Cortex of kidney (tissue), 1 donor: ENCODE measurements at places on chromosomes 4 and X.

DNA sequence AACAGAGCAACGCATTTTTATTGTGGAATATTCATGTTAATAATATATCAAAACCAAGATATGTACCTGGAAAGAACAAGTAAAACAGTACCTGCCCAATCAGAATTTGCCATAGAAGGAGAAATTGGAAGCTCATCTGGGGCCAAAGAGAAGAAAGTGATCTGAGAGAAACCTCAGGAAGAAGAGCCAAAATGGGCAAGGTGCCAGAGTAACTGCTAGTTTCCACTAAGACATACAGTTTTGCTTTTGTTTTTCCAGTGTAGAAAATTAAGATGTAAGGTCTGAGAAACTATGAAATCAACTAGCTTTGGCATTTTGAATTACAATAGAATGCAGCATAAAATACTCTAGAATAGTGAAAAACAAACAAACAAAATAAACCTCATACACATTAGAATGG, 2201.2 kb downstream of the ARAP2 start:
- no peak for DNase-seq

DNA sequence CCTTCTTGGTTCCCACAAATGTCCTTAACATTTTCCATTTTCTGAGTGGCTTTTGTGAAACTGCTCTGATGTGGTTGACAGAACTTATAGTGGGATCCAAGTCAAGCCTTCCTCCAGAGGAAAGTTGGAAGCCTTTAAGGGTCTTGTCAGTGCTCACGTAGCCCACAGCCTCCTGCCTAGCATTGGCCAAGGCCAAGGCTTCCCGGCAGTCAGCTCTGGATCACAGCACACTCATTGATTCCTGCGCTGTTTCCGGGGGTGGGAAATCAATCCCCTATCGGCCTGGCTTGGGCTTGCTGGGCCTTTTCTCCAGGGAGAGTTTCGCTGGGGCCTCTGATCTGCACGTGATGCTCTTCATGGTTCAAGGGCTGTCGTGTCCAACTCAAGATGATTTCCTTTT, 76.1 kb downstream of the SLC9A6 start:
- DNase-seq: no peak

DNA sequence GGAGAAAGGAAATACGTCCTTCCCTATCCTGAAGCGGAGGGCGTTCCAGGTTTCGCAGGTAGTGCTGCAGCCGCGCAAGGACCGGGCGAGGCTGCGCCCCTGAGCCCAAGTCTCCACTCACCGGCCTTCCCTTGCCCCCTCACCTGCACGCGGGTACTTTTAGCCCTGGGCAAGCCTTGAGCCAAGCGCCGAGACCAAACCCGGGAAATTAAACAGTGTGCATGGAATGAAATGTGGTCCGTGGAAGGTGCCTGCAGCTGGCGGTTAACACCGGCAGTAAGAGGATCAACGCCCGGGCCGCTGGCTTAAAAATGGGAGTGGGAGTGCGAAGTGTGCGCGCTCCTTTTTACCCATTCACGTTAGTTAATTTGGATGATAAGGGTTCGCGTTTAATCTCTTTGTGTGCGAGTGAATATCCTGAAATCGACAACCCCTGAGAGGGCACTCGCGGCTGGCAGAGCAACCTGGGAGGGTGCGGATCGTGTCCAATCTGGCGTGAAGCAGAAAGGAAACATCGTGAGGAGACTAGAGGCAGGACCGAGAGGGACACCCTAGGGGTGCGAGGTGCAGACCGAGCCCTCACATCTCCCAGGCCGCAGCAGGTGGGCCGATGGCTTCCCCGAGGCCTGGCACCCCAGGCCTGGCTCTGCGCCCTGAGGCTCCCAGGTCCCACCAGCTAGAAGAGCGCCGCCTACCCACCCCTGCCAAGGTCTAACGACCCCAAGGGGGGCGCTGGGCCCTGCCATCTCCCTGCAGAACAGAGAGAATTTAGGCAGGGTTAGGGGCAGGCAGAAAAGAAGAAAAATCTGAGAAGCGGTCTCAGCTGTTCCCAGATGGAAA, 2.0 kb upstream of the HELT start:
- DNase-seq: no peak

DNA sequence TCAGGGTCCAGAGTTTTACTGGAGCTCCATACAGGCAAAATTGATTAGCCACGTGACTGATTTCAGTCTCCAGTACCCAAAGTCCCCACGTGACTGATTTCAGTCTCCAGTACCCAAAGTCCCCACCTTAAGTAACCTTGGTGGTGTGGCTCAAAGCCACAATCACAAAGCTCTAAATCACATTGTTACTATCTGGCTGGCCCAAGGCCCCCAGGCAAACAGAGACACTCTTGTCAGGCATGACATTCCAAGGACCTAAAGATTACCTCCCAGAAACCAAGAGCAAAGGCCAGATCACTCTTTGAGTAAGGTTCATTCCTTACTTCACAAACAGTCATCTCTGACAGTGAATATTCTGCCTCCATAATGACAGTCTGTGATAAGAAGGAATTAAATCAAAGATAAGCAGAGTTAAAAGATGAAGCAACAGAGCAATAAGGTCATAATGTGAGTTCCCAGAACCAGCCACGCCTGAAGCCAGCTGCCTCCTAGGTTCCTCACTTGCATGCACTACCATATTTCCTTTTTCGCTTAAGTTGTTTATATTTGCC, 78.5 kb downstream of the ANXA3 start:
- DNase-seq: no peak

DNA sequence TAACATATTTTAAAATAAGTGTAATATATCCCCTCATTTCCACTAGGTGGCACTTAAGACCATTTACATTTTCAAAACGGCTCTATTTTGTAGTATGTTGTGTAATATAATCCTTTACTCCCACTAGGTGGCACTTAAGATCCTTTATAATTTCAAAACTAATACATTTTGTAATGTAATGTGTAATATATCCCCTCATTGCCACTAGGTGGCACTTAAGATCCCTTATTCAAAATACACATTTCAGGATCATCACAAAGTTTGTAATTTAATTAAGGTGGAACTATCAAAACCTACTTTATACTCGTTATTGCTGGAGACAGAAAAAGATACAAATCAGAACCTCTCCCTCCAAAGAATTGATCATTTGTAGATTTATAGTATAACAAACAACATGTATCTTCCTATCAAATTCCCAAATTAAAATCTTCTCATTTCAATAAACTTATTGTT, 132.5 kb downstream of the ARHGAP6 start:
- DNase-seq: no peak

- DNase-seq: no peak
These were observed 66.0 kb downstream of the TRMT44 start for GRCh38 chr4:8506373-8507195.

GRCh38 chrX:33134164-33134563, 77.2 kb downstream of the DMD start:
- no peak for DNase-seq

GRCh38 chr4:156606554-156607477, 364.8 kb downstream of the PDGFC start:
- DNase-seq: no peak

DNA sequence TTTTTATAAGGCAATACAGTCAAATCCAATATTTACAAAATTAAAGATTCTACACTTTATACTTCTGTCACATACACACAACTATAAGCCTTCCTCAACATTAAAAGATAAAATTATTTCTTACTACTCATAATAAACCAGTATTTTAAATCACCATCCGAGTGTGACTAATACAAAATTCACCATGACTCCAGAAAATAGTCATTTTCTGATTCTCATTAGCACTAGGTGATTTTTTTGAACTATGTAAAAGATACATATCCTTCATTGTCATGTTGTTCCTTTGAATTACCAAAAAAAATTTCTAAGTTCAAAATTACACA, 646 bp upstream of the SLC7A11 start:
- DNase-seq: no peak

- no peak for DNase-seq
These were observed 759.1 kb upstream of the SLIT2 start for GRCh38 chr4:19492606-19493005.

DNA sequence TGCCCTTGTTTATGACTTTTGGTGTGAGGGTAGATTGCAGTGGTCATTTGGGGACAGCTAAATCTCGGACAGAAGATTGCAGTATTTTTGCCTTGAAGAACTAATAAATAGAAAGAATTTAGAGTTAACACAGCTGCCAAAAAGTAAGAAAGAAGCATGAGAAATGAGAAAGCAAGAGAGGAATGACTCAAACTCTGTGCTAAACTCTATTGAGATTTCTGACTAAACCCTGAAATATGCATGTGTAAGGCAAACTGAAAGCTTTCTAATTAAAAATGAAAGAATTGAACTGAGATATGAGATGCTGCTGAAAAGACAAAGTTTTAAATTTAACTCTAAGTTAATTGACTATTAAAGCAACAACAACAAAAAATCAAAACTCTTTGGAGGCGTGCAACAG, 791.3 kb downstream of the RAB28 start:
- no peak for DNase-seq

- no peak for DNase-seq
These were observed 58.6 kb upstream of the PRSS48 start for GRCh38 chr4:151218343-151218742.

DNA sequence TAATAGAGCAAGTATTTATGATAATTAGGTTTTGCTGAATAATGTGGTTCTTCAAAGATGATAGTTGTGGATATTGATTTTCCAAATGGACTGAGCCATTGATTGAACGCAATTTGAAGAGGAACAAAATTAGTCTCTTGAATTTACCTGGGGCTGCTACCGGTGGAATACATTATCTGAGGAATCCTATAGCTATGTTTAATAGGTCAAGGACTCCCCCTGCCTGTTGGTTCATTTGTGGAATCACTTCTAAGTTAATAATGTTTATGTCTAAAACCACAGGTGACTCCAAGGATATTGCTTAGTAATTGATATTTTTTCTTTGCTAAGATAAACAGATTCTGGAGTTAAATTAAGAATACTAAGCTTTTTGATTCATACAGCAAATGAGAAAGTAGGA, 576.0 kb upstream of the PABPC4L start:
- DNase-seq: no peak

- no peak for DNase-seq
These were observed 240.9 kb downstream of the PALLD start for GRCh38 chr4:168737806-168738172.
